ENCODE measurements at places on chromosomes 1 and 21. TPM values are rescaled to one million over a fixed set of nuclear protein-coding genes. Genes with fewer than 3 reads are reported as not detected.

OVAAL gene
- total RNA-seq: not detected

FAM72B gene
- total RNA-seq: 0.50 TPM

FCN3 gene
- total RNA-seq: not detected

OR2L3 gene
- not detected for total RNA-seq

TRIM33 gene
- total RNA-seq: 28.1 TPM

AMY1B gene
- not detected for total RNA-seq

PRDM2 gene
- total RNA-seq: 10.3 TPM
